Motor neuron (in vitro differentiated cells): ENCODE measurements at places on chromosomes 3 and 15. TPM values are rescaled to one million over a fixed set of nuclear protein-coding genes. Genes with fewer than 3 reads are reported as not detected.

DNA sequence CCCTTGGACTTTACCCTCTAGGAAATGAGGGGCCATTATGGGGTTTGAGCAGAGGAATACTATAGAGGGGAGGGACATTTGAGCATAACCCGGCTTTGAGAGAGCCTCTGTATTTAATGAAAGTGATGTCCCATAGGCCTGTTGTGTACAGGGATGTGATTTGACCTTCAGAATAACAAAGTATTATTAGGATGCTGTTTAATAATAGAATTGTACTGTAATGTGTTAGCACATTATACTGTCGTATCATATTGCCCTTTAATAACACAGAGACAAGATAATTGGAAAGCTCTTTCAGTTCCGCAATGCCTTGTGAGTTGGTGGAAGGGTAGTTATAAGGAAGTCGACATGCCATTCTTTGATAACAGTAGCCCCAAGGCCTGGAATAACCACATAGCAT is 328.3 kb downstream of the RYR3 start:
- no peak for ATAC-seq

DNA sequence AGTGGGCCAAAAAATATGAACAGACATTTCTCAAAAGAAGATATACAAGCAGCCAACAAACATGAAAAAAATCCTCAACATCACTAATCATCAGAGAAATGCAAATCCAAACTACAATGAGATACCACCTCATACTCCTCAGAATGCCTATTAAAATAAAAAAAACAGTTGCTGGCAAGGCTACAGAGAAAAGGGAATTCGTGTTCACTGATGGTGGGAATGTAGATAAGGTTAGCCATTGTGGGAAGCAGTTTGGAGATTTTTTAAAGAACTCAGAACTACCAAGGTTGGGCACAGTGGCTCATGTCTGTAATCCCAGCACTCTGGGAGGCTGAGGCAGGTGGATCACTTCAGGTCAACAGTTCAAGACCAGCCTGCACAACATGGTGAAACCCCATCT is 27.8 kb upstream of the C15orf40 start:
- ATAC-seq = no peak

- ATAC-seq = peak; percentile 36
Observed at GRCh38 chr3:98814817-98815420, 51.8 kb downstream of the ST3GAL6 start.

DNA sequence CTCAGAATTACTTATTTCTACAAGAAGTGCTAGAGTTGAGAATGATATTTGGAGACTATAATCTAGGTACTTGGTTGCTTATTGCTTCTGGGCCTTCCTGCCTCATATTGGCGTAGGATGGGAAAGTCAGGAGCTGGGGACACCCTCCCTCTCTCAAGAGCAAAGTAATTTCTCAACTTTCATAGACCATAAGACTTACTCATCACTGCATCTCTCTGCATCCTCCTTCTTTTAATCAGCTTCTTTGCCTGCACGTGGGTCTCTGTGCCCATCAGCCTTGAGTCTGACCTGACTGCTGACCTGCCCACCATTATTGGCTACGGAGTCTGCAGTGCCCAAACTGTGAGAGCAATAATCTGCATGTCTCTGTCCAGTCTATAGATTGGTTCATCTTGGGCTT is 27.3 kb upstream of the XIRP1 start:
- no peak for ATAC-seq

GRCh38 chr15:88011533-88011932 is 245.0 kb downstream of the NTRK3 start:
- peak; percentile 90 for ATAC-seq

- ATAC-seq = no peak
Observed at GRCh38 chr3:31929826-31930502, 51.1 kb downstream of the OSBPL10 start.

DNA sequence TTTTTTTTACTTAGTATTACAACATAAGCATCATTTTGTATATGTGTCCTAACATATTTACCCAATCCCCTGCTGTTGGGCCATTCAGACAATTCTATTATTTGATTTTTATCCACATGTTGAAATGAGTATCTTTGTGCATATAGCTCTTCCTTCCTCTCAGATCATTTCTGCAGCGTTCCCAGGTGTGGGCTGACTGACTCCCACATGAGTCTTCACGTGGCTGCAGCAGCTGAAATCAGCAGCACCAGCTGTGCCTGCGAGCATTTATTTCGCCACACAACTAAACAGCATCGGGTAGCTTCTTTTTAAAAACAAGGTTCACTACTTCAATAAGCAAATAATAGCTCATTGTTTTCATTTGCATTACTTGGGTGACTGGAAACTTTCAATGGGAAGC is 44.5 kb upstream of the PDE8A start:
- ATAC-seq = no peak

DNA sequence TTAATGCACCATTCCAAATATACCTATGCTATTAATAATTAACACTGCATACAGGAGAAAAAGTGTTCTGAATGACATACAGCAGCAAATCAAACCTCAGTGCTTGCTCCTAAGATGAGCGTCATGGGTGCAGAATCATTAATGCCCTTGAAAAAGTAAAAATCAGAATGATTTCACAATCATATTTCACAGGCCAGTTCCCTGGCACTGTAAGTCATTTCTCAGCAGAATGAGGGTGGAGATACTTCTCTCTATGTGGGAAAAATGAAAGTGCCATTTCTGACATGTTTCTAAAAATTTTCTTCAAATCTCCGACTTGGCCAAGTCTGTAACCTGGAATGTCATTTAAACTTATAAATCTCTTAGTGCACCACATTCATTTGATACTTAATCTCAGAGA is 549.8 kb upstream of the AGTR1 start:
- ATAC-seq = no peak

DNA sequence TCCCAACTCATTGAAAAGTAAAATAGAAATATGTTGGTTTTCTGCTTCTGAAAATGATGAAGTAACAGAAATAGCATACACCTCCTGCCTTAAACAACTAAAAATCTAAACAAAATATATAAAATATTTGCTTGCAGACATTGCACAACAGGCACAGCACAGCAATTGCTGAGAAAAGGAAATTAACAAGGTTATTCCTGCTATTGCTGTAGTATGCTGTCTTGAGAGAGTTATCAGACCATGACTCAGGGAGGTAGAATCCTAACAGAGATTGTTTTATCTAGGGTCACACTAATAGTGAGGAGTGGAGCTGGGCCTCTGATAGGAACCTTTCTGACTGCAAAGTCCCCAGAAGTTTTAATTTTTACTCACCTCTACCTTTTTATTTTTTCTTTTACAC is 72.6 kb downstream of the ZBTB20 start:
- ATAC-seq = no peak

The NUP210 gene
- total RNA-seq = 9.0 and 13.3 TPM in 2 replicates

DNA sequence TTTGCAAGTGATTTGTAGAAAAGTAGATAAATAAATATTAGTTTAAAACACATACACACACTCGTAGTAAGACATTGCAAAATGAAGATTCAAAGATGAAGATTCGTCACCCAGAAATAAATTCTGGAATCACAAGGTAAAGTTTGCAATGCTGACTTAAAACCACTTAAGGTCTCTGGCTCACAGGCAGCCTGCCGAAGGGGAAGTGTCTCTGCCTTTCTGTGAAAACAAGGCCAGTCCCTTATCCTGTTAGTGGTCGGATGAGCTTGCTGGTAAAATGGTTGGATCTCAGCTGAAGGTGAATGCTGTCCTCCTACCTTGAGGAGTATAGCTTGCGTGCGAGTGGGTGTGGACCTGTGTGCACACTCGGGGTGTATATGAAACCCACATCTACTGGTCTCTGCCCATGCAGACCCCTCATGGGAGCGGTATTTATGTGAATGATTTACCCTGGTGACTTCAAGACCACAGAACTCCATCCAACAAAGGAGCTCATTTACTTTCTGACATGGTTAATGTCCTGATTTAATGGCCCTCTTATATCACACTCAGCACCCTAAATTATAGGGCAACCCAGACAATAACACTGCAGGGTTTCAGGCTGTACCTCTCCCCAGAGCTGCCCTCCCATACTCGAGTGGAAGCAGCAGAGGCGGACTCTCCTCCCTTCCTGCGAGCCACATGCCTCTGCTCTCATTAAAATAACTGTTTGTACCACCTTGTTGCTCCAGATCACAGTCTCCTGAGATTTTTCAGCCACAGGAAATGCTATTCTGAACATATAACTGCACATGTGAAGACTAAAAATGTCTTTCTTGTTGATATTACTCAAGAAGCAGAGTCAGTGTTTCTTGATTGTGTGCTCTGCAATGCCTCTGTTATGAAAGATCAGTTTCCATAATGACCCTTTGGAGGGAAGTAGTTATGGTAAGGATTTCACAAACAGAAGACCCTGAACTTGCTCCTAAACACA is 45.9 kb upstream of the ALDH1A3 start:
- no peak for ATAC-seq

- ATAC-seq = no peak
Observed at GRCh38 chr3:138443091-138443490, 8.7 kb downstream of the ESYT3 start.

The TF gene
- total RNA-seq = 0.81 and 1.4 TPM in 2 replicates

GRCh38 chr3:12313519-12313918 is 24.6 kb downstream of the PPARG start:
- no peak for ATAC-seq

DNA sequence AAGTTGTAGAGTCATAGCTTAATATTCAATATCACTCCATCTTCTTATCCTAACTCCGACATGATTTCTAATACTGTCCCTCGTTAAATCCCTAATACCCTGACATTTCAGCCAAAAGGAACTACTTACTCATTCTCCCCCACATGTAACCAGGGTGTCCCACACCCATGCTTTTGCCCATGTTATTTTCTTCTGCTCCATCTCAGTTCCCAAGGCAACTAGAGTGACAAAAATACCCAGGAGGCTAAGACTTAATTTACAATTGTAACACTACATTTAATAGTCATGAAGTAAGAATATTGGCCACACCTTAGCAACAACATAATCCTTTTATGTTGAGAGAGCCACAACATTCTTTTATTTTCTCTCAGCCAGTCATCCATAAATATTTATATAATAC is 248.5 kb upstream of the TGFBR2 start:
- no peak for ATAC-seq

The FGD5 gene
- 20.7 and 41.1 TPM in 2 replicates for total RNA-seq

GRCh38 chr15:62622775-62623174 is 419.8 kb upstream of the TPM1 start:
- no peak for ATAC-seq

- peak; percentile 52 for ATAC-seq
Observed at GRCh38 chr3:78035131-78035641, 995.3 kb downstream of the ROBO2 start.

The ARL6IP5 gene
- 76.6 and 78.0 TPM in 2 replicates for total RNA-seq

The MASP1 gene
- 1.8 and 2.8 TPM in 2 replicates for total RNA-seq

The TTC14 gene
- total RNA-seq = 49.6 and 54.3 TPM in 2 replicates

DNA sequence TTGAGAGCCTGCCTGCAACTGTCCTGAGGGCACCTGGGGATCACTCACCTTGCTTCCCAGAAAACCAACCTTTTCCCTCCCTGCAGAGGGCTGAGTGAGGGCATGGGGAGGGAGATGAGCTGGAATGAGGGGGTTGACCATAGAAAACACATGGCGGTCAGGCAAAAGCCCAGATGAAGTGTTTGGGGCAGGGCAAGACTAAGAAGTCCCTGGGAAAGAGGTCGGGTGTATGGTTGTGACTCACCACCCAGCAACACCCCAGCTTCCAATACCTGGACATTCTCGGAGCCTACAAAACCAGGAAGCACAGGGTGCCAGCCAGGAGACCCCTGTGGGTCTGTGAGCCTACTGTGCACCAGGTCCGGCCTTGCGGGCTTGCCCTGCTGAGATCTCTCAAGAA is 95.3 kb upstream of the ATP2B2 start:
- no peak for ATAC-seq

- ATAC-seq = peak; percentile 29
Observed at GRCh38 chr3:177611752-177612334, 414.6 kb upstream of the TBL1XR1 start.

The CPLX3 gene
- 0.38 and 1.3 TPM in 2 replicates for total RNA-seq

The LIPC gene
- total RNA-seq = 0.15 and 0.47 TPM in 2 replicates

The UCN2 gene
- total RNA-seq = 0.19 and 0.29 TPM in 2 replicates

The PSTPIP1 gene
- total RNA-seq = 1.1 and 1.4 TPM in 2 replicates

GRCh38 chr3:115325539-115325938 is 178.5 kb upstream of the ZBTB20 start:
- ATAC-seq = no peak

DNA sequence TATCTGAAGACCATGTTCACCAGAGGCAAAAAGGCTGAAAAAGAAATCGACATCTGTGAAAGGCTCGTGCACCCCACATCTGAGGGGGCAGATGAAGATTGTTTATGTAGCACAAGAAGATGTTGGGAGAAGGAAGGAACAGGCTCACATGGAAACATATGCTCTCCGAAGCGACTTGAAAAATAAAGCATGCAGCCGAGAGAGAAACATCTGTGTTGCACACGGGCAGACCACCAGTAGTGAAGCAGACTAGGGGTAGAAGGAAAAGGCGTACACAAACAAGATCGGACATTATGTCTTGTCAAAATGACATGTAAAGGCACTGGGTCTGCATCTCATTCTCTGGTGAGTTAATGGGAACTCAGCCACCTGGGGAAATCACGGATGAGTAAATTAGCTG is 356.5 kb downstream of the ZIC4 start:
- ATAC-seq = no peak

The CAND2 gene
- total RNA-seq = 6.1 and 6.7 TPM in 2 replicates

- no peak for ATAC-seq
Observed at GRCh38 chr15:50176869-50177268, 5.1 kb upstream of the SLC27A2 start.

DNA sequence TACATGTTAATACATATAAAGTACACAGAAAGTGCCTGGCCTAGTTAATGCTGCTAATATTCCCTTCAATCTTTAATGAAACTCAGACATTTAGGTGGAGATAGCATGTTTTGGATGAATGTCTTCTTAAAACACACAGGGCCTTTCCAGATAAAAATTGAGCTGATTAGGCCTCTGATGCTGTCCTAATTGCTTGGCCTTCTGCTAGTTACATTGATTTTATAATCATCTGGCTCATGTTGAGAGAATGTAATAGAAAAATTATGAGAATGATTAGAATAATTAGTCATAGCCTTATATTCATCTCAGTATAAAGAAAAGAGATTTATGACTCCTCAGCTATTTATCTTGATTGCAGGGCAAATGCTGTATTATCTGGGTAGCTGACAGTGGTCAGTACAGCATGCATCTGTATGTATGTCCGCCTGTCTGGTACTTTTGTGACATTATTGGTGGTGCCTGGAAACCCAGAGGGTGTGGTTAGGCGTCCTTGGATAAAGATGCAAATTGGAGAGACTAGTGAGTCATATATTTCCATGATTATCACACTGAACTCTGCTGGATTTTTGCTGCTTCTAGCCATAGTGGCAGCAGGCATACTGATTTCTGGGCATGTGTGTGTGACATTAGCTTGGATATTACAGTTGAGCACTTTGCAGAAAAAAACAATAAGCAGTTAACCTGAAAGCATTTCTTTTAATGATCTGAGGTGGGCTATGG is 120.8 kb downstream of the FEZF2 start:
- ATAC-seq = peak; percentile 88

The MST1 gene
- total RNA-seq = 20.8 and 30.6 TPM in 2 replicates
